K562 (cell line): ENCODE measurements at places on chromosomes 1 and 21. TPM values are rescaled to one million over a fixed set of nuclear protein-coding genes. Genes with fewer than 3 reads are reported as not detected.

DNA sequence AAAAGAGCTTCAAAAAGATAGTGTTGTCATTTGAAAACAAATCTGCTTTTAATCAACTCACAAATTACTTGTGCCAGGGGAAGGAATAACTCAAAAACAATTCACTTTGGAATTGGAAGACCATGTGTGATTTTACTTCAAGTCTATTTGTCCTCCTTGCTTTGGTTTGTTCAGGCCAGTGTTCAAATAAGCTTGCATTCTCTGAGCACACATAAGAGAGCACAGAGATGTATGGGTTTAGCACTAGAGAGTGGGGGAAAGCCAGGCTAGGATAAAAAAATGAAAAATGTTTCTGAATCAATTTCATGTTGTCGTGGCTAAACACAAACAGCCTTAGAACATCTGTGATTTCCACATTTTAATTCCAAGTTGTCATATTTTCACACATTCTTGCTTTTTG, 325.7 kb upstream of the LYPLAL1 start:
- H3K27ac ChIP-seq, result no peak overlapping the region
- no peaks in the 10 kb centered on the region for H3K4me1 ChIP-seq
- no peaks in the 10 kb centered on the region for H3K27me3 ChIP-seq

Gene CAPZB
- total RNA-seq, result 237 and 241 TPM in 2 replicates

Gene VSIG8
- total RNA-seq, result not detected in 2 replicates

DNA sequence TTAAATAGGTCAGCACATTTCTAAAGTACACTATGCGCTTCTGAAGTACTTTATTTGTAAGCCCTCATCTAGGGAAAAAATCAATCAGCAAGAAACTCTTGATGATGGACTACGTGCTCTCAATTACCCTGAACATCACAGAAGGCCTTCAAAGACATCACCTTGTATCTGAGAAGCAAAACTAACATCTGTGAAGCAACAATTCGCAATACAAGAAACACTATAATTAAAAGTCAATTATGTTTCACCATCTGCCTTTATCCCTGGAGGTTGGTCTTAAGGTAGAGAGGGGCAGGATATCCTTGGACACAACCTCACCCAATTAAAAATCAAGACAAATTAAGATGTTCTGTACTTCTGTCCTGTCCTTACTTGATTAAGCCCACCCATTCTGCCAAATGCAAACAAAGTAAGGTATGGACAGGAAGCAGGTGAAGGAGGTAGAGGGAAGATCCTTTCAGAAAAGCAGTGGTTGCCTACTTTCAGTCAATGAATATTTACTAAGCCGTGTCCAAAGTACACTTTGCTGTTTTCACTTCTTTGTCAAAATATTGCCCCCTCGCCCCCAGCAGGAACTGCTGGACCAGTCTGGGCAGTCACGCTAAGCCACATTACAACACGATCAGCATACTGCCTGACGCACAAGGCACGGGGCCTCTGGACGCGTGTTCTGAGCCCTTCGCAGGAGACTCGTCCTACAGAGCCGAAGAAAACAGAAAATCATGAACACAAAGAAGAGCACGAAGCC, 887 bp downstream of the SLC19A2 start:
- peak; percentile 70 for DNase-seq
- peak overlapping the region; percentile 89 for H3K27ac ChIP-seq
- H3K27me3 ChIP-seq, result no peaks in the 10 kb centered on the region
- peaks cover 26% of the 10 kb centered on the region; the same call in 2 of the 3 replicates for H3K4me1 ChIP-seq
- H3K36me3 ChIP-seq, result peaks cover 10% of the 10 kb centered on the region; the same call in 2 of the 3 replicates
